ENCODE measurements at places on chromosomes 1 and 21. TPM values are rescaled to one million over a fixed set of nuclear protein-coding genes. Genes with fewer than 3 reads are reported as not detected.

DNA sequence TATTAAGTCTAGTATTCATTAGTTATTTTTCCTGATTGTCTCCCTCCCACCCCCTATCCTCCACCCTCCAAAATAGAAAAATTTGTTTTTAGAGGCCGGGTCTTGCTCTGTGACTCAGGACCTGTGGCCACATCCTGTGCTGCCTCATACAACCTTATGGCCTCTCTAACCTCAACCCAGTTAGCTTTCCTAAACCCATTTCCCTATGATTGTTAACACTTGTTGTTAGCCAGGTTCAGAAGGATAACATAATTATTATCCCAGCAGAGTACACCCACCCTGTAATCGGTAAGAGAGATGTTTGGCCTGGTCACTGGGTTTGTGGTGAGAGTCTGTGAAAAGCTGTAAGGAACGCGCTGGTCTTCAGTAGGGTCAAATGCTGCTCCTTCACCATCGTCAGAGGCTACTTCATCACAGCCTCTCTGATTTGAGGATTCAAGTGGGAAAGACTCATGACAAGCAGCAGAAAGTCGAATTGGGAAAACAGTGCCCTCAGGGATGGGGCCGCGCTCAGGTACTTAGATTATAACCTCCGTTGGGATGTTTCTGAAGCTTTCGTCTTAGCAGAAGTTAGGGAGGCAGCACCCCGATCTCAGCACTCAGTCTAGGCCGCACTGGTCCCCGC, 35.9 kb upstream of the HMGN1 start:
- peak overlapping the region; percentile 36 for H3K4me3 ChIP-seq
- no peak for DNase-seq
- peaks cover 16% of the 10 kb centered on the region for H3K4me1 ChIP-seq
- no peaks in the 10 kb centered on the region for H3K27me3 ChIP-seq

- no peaks in the 10 kb centered on the region for H3K4me1 ChIP-seq
- DNase-seq: no peak
- no peak overlapping the region for H3K4me3 ChIP-seq
- no peak overlapping the region for H3K27ac ChIP-seq
- H3K27me3 ChIP-seq: no peaks in the 10 kb centered on the region
- no peaks in the 10 kb centered on the region for H3K36me3 ChIP-seq
Measured at GRCh38 chr1:102178480-102178879, 181.8 kb upstream of the OLFM3 start.

DNA sequence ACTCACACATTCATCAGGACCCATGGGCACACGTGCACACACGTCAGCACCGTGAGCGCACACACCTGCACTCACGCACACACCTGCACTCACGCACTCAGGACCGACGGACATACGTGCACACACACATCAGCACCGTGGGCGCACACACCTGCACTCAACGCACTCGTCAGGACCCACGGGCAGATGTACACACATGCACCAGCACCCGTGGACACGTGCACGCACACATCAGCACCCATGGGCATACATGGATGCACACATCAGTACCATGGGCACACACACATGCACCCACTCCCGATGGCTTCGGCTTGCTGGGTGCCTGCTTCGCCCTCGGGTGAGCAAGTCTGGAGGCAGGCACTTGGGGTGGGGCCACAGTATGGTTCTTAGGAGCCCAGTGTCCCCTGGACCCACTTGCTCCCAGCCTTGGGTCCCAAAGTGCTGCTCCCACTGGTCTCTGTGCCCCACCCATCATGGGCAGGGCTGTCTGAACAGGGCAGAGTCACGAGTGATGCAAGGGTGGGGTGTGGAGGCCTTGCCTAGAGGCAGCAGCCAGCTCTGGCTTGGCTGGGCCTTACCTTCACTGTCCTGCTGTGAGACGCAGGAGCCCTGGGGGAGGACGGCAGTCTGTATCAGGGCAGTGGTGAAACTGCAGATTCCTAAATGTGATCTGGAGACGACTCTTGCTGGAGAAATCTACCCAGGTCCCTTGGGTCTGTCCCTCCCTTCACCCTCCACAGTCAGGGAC, 49.8 kb downstream of the SKI start:
- peak overlapping the region; percentile 54 for H3K27ac ChIP-seq
- no peak for DNase-seq
- H3K27me3 ChIP-seq: no peaks in the 10 kb centered on the region
- H3K4me1 ChIP-seq: peaks cover 76% of the 10 kb centered on the region
- peaks cover 5% of the 10 kb centered on the region for H3K36me3 ChIP-seq

DNA sequence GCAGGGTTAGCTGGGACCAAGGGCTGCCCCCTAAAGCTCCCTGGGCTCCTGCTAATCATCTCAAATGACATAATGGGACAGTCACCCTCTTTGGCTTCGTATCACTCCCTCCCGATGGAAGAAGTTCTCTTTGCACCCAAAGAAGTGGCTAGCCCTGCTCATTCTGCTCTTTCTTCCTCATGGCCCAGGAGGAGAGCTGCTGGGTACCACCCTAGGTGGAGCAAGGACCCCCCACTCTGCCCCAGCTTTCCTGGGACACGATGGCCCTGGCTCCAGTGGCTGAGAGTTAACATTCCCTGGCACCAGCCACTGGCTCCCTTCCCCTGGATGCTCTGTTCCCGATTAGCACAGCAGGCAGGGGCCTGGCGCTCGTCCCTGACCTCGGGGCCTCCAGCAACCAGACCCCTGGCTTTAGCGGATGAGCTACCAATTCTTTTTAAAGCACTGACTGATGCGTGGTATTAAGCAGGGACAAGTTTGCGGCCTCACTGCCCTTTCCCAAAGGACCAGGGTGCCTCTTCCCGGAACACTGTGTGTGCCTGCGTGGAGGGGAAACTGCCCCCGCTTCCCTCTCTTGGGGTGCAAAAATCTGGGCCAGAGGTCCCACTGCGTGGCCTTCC, 1.2 kb downstream of the MYOM3 start:
- H3K36me3 ChIP-seq: no peaks in the 10 kb centered on the region
- no peak for DNase-seq
- no peak overlapping the region for H3K4me3 ChIP-seq
- H3K4me1 ChIP-seq: no peaks in the 10 kb centered on the region
- H3K27me3 ChIP-seq: no peaks in the 10 kb centered on the region

GRCh38 chr21:44454747-44455523, at the start of gene LRRC3:
LRRC3 (plus strand) TSS chr21:44455510; CDS start chr21:44456645, 1,135 bp downstream.
- peak; percentile 88 for DNase-seq
- peaks cover 25% of the 10 kb centered on the region for H3K4me1 ChIP-seq
- no peak within 1 kb of the TSS for H3K27ac ChIP-seq
- no peaks in the 10 kb centered on the region for H3K36me3 ChIP-seq
- H3K4me3 ChIP-seq: peak within 1 kb of the TSS; percentile 89

GRCh38 chr21:24824209-24824608, 783.1 kb downstream of the MRPL39 start:
- H3K4me1 ChIP-seq: no peaks in the 10 kb centered on the region
- H3K4me3 ChIP-seq: no peak overlapping the region
- H3K27ac ChIP-seq: no peak overlapping the region
- DNase-seq: no peak
- no peaks in the 10 kb centered on the region for H3K27me3 ChIP-seq

GRCh38 chr1:110877364-110877763, 4.4 kb downstream of the CD53 start:
- no peaks in the 10 kb centered on the region for H3K4me1 ChIP-seq
- H3K4me3 ChIP-seq: no peak overlapping the region

GRCh38 chr1:195934817-195935553, 673.3 kb downstream of the KCNT2 start:
- H3K36me3 ChIP-seq: no peaks in the 10 kb centered on the region
- no peaks in the 10 kb centered on the region for H3K27me3 ChIP-seq
- no peak for DNase-seq
- no peaks in the 10 kb centered on the region for H3K4me1 ChIP-seq
- no peak overlapping the region for H3K4me3 ChIP-seq

DNA sequence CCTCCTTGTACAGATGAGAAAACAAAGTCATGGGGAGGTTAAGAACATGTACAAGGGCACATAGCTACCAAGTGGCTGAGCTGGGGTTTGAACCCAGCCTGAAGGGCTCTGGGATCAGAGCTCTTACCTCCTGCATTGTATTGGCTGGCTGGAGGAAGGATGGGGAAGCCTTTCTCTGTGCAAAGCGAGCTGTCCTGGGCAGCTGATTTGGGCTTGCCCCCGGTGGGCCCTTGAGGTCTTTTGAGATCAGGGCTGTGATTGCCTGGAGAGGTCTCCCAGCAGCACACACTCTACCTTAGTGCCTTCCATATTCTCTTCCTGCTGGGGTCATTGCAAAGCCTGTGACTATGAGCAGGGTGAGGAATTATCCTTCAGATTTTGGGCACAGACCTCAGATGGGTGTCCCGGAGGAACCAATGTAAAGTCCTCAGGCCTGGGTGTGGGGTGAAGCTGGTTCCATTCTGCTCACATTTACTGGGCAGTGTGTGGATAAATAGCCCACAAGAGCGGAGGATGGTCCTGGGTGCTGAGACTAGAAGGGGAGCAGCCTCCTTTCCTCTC, 53.3 kb upstream of the EPS8L3 start:
- H3K4me1 ChIP-seq: peaks cover 6% of the 10 kb centered on the region
- no peak overlapping the region for H3K27ac ChIP-seq
- H3K36me3 ChIP-seq: no peaks in the 10 kb centered on the region
- no peak overlapping the region for H3K4me3 ChIP-seq
- no peaks in the 10 kb centered on the region for H3K27me3 ChIP-seq

DNA sequence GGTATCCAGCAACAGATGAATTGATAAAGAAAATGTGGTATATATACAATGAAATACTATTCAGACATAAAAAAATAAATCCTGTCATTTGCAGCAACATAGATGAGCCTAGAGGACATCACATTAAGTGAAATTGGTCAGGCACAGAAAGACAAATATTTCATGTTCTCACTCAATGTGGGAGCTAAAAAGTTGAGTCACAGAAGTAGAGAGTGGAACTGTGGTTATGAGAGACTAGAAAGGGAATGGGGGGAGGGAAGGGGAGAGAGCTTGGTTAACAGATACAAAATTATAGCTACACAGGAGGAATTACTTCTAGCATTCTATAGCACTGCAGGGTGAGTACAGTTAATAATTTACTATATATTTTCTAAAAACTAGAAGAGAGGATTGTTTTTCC, 37.1 kb upstream of the SERPINC1 start:
- no peaks in the 10 kb centered on the region for H3K4me1 ChIP-seq
- peaks cover 94% of the 10 kb centered on the region for H3K36me3 ChIP-seq
- no peak overlapping the region for H3K4me3 ChIP-seq
- no peak for DNase-seq
- no peak overlapping the region for H3K27ac ChIP-seq

- H3K36me3 ChIP-seq: no peaks in the 10 kb centered on the region
- H3K4me1 ChIP-seq: peaks cover 7% of the 10 kb centered on the region
- H3K27ac ChIP-seq: no peak overlapping the region
- no peaks in the 10 kb centered on the region for H3K27me3 ChIP-seq
Measured at GRCh38 chr1:54018635-54019034, 649 bp upstream of the LDLRAD1 start.

GRCh38 chr1:43441166-43441893, 12.4 kb downstream of the HYI start:
- H3K36me3 ChIP-seq: peaks cover 100% of the 10 kb centered on the region
- H3K27ac ChIP-seq: no peak overlapping the region
- H3K4me3 ChIP-seq: no peak overlapping the region
- H3K4me1 ChIP-seq: peaks cover 7% of the 10 kb centered on the region

GRCh38 chr1:203600782-203601513, 25.7 kb upstream of the ATP2B4 start:
- H3K27ac ChIP-seq: no peak overlapping the region
- H3K27me3 ChIP-seq: no peaks in the 10 kb centered on the region
- no peak overlapping the region for H3K4me3 ChIP-seq
- H3K36me3 ChIP-seq: no peaks in the 10 kb centered on the region

DNA sequence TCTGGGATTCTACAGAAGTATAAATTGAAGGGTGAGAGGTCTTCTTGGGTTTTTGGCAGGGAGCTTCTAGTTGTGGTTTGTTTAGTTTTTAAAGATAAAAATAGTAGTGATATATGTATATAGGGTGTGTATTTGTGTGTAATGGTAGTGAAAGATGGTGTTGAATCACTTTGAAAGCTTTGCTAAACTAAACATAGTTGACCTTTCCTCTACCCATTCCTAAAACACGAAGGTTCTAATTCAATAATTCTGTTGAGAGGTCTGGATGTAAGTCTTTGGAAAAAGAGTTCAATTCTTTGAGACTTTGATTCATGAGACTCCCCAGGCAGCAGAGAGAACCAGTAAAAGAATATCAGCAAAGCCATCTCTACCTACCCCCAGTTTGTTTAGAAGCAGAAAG, 247.9 kb upstream of the DUSP10 start:
- DNase-seq: no peak
- H3K27ac ChIP-seq: no peak overlapping the region
- no peaks in the 10 kb centered on the region for H3K36me3 ChIP-seq
- no peaks in the 10 kb centered on the region for H3K4me1 ChIP-seq
- no peaks in the 10 kb centered on the region for H3K27me3 ChIP-seq

The IGSF9 gene
- total RNA-seq: 15.6 TPM

The HPCAL4 gene
- not detected for total RNA-seq

The C1QA gene
- total RNA-seq: 60.4 TPM

The RIMKLA gene
- 0.55 TPM for total RNA-seq

The SLC9C2 gene
- total RNA-seq: not detected

The LCE3E gene
- not detected for total RNA-seq

All from stomach (tissue), 19 donors.